ENCODE measurements at places on chromosomes 1 and 21.

- no peak for DNase-seq
Observed at GRCh38 chr1:169623132-169623926, 6.6 kb downstream of the SELP start.

DNA sequence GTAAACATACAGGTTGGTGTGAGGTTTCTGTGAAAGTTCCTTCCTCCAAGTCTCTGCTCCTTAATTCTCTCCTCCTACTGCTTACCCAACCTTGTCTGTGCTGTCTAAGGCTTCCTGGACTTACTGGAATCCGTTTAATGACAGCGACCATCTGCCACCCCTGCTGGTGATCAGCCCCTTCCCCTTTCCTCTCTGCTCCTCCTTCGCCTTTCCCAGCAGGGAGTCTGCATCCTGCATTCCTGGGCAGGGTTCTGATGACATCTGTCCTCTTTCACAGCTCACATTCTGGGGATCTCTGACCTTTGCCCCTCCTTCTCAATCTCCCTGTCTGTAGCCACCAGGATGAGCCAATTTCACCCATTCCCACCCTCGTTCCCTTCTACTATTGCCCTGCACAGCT lies 66.5 kb downstream of the KIRREL1 start:
- no peak for DNase-seq

DNA sequence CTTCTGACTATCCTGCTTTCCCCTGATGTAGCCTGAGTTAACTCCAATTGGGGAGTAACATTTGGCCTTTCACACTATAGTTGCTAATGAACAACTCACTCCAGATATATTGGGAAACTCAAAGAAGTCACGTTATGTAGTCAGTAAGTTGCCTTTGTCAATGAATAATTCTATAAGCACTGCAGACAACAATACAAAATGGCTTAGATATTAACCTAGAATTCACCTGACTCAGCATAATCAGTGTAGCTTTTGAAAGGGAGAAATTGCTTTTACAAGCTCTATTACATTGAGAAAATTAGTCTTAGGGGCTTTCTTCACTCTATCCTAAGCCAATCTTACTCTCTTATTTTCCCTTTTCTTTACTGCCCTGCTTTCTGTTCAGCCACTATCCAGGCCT lies 303.5 kb upstream of the NR5A2 start:
- DNase-seq, result no peak

DNA sequence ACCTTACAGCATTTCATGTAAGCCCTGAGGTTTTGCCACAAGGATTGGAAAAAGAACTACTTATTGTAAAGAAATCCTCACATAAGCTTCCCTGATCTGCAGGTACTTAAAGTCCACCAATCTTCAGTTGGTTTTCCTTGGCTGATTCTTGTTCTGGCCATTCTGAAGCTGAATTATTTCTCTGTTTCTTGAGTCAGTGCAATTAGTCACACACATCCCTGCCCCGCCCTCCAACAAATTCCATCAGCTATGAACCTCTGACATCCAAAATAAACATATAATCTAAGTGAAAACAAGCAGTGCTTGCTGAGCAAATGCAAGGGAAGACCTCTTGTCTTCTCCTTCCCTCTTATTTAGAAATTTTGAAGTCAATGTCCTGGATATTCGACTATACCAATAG lies 8.2 kb upstream of the FNDC7 start:
- DNase-seq, result no peak

- DNase-seq, result no peak
Observed at GRCh38 chr1:175572932-175573868, 170.2 kb downstream of the TNR start.

- no peak for DNase-seq
Observed at GRCh38 chr1:150558761-150559655, 9.8 kb downstream of the ADAMTSL4 start.

- DNase-seq, result no peak
Observed at GRCh38 chr1:167777269-167777650, 55.5 kb downstream of the MPZL1 start.

DNA sequence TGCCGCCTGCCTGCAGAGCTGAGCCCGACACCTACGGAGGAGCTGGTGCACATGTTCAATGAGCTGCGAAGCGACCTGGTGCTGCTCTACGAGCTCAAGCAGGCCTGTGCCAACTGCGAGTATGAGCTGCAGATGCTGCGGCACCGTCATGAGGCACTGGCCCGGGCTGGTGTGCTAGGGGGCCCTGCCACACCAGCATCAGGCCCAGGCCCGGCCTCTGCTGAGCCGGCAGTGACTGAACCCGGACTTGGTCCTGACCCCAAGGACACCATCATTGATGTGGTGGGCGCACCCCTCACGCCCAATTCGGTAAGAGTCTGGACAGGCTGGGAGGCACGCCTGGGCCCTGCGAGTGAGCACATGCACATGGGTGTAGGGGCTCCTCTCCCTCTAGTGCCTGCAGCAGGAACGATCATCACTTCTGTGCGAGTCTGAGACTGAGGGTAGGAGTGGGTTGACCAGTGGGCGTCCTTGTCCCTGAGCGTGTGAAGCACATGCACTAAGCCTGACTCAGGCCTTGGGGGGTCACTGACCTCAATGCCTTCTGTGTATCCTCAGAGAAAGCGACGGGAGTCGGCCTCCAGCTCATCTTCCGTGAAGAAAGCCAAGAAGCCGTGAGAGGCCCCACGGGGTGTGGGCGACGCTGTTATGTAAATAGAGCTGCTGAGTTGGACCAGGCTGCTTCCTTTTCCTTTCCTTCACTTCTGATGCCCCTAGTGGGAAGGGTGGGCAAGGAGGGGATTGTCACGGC lies 6.9 kb downstream of the DMAP1 start:
- no peak for DNase-seq

DNA sequence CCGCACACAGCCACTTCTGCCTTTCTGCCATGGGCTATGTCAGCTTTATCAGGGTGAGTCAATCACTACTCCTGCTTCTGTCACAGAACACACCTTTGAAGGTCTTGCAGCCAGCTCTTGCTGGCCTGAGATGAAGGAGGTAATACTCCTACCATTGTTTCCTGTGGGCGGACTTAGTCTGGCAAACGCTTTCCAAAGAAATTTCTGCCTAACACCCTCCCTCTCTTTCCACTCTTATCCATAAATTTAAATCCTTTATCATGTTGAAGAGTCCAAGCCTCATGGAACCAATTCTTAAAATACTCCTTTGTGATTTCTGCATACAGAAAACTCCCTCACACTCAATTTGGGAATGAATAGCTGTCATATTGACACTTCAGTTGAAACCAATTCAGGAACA lies 633.1 kb upstream of the CHRM3 start:
- no peak for DNase-seq

DNA sequence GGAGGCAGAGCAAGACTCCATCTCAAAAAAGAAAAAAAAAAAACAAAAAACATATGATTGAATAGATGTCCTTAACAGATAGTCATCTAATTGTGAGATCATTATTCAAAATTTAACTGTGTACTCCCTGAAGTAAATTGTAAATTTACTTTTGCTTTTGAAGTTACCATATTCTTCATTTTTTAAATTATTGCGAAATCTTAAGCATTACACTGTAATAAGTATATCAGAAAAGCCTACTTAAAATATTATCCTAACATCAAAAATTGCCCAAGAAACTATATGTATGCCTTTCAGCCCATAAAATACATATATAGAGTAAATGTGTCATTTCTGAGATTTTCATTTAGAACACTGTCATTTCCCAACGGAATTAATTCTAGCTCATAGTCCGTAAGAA lies 91.9 kb downstream of the AK5 start:
- DNase-seq, result no peak

DNA sequence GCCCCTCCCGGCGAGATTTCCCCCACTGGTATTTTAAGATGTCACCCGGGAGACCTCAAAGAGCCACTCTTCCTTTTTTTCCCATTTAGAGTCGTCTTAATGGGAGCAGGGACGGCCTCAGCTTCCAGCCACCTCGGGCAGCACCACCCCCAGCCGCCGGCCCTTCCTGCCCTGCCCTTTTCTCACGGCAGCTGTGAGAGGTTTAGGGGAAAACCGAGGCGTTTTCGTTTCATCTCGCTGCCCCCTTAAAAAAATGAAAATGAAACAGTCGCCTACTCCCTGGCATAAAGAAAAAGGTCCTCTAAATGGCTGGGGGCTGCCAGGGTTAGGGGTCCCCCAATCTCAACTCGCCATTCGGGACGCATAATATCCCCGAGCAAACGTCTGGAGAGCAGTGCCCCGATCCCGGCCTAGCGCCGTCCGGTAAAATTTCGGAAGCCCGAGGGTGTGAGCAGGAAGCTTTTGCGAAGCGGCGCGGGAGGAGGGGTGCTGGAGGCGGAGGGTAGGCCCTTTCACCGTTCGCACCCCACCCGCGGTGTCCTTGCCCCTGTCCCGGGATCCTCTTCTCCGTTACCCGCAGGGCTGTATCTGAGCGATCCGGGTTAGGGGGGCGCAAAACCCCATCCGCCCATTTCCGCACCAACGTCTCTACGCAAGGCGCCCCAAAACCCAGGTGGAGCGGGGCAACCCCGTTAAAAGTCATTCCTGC lies 1.2 kb downstream of the RUNX3 start:
- no peak for DNase-seq

DNA sequence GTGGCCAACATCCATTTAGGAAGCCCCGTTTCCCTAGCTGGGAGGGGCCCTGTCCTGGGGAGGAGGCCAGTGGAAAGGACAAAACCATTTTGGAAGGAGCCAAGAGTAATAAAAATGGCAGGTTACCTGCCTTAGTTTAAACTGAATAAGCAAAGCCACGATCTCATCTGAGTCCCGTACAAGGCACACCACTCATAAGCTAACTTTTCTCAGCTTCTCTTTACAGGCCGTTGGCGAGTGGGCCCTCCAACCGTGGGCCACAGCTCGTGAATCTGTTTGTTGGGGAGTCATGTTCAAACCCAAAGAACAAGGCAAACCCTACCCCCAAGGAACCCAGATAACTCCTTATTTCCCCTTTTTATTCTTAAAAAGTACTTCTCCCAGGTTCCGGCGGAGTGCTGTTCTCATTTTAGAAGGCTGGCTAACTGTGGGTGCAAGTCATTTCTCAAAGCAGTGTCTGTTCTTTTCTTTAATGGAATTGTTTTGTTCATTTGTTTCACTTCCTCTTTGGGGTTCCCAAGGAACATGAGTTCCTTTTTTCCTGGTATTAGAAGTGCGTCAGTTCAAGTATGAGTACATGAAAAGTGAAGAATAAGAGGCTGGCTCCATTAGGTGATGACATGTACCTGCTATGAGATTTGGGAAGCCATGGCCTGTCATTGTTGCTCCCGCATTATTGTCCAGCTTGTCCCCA lies 89.0 kb downstream of the PSMG1 start:
- DNase-seq, result peak; percentile 59

- DNase-seq, result no peak
Observed at GRCh38 chr1:84509029-84509428, 2.6 kb upstream of the GNG5 start.

DNA sequence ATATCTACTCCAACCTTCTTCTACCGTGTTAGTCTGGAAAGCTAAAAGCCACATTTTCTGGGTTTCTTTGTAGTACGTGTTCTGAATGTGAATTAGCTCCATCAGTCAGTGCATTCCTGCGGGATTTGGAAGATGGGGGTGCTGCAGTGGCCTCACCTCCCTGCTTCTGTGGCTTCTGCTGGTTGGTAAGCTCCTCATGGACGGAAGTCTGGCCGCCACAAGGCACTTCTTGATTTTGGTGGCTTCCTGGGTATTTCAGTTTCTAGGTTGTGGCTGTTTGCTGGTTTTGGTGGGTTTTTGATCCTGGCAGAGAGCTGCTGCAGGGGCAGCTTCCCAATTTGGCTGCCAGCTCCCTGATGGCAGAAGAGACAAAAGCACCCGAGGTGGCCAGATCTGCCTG lies 20.9 kb upstream of the TACSTD2 start:
- no peak for DNase-seq

GRCh38 chr1:182784556-182785171 lies 4.9 kb upstream of the NPL start:
- DNase-seq, result peak; percentile 59

- no peak for DNase-seq
Observed at GRCh38 chr1:22972760-22973159, at the start of gene LACTBL1. LACTBL1 (minus strand) TSS chr1:22972866; CDS start chr1:22972316, 550 bp downstream.

DNA sequence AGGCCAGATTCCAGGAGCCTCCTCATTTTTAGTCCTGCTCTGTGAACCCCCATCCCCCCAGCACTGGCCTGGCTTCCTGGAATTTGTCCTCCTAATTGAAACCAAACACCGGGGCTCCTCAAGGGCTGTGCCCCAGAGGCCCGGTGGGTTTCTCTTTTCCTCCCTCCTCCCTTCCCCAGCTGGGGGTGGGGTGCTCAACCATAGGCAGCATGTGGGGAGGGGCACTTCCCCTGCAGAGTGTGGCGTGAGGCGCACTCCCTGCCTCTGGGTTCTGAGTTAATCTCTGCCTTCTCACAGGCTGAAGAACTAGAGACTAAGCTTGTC lies 67.5 kb upstream of the ACOT11 start:
- DNase-seq, result no peak

GRCh38 chr21:18477043-18477442 lies 73.5 kb upstream of the TMPRSS15 start:
- no peak for DNase-seq

DNA sequence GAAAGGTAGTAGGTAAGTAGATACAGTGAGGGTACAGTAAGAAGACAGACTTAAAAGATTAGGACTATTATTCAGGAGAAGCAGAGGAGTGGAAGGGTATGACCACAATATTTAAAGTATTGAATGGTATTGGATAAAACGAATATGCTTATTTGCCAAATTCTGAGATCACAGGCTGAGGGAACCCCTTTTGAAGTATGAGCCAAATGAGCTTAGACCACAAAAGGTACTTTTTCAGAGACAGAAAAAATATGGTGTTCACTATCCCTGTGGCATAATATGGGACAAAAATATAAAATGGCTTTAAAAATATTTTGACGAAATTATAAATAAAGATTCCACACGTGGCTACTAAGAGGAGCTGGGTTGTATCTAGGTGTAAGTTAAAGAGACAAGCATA lies 880 bp upstream of the MTF2 start:
- no peak for DNase-seq

GRCh38 chr1:70509996-70510876 lies 99.2 kb downstream of the CTH start:
- DNase-seq, result peak; percentile 54

- no peak for DNase-seq
Observed at GRCh38 chr1:231171623-231172197, 9.9 kb downstream of the TRIM67 start.

GRCh38 chr1:153540394-153541361 lies at the start of gene S100A5:
S100A5 (minus strand) TSS chr1:153540934; CDS start chr1:153540191, 743 bp downstream.
- no peak for DNase-seq

GRCh38 chr1:182662956-182663355 lies 21.4 kb downstream of the RGS8 start:
- DNase-seq, result no peak

- no peak for DNase-seq
Observed at GRCh38 chr1:99601208-99601607, 44.7 kb upstream of the PALMD start.

- DNase-seq, result no peak
Observed at GRCh38 chr1:235908742-235909520, 42.2 kb upstream of the LYST start.

- DNase-seq, result no peak
Observed at GRCh38 chr1:226350519-226350865, 41.5 kb upstream of the LIN9 start.

- DNase-seq, result no peak
Observed at GRCh38 chr21:31668651-31669491, 9.4 kb downstream of the SOD1 start.
